AG04450 (cell line): ENCODE measurements at places on chromosomes 3 and 15.

DNA sequence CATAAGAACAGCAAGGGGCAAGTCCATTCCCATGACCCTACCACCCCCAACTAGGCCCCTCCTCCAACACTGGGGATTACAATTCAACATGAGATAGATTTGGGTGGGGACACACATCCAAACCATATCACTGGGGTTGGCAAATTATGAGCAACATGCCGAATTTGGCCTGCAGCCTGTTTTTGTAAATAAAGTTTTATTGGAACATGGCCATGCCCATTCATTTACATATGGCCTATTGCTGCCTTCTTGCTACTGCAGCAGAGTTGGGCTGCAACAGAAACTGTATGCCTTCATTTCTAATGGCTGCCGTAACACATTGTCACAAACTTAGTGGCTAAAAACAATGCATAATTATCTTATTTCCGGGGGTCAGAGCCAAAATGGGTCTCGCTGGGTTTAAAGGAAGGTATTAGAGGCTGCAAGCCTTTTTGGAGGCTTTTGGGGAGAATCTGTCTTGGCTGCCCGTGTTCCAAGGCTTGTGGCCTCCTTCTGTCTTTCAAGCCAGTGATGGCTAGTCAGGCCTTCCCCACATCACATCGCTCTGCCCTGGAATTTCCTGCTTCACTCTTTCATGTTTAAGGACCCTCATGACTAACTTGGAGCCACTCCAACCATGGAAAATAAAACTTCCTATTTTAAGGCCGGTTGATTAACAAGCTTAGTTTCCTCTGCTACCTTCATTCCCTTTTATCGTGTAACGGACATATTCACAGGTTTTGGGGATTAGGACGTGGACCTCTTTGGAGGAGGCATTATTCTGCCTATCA lies 428.5 kb upstream of the PROK2 start:
- DNase-seq: no peak

DNA sequence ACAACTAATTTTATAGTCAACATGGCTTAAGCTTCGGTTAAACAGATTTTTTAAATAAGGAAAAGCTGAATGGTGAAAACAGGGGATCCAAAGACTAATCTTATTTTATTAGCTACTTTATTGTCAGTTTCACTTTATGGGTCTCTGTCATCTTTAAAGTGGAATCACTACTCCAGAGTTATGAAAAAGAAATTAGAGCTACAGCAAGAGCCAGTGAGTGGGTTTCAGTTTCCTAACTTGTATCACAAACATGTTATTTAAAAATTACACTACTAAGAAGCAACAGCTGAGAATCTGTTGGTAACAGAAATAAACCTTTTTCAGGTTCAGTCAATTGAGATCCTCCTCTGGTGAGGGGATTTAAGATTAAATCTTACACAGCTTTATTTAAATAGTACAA lies 10.0 kb downstream of the PHC3 start:
- DNase-seq: no peak

DNA sequence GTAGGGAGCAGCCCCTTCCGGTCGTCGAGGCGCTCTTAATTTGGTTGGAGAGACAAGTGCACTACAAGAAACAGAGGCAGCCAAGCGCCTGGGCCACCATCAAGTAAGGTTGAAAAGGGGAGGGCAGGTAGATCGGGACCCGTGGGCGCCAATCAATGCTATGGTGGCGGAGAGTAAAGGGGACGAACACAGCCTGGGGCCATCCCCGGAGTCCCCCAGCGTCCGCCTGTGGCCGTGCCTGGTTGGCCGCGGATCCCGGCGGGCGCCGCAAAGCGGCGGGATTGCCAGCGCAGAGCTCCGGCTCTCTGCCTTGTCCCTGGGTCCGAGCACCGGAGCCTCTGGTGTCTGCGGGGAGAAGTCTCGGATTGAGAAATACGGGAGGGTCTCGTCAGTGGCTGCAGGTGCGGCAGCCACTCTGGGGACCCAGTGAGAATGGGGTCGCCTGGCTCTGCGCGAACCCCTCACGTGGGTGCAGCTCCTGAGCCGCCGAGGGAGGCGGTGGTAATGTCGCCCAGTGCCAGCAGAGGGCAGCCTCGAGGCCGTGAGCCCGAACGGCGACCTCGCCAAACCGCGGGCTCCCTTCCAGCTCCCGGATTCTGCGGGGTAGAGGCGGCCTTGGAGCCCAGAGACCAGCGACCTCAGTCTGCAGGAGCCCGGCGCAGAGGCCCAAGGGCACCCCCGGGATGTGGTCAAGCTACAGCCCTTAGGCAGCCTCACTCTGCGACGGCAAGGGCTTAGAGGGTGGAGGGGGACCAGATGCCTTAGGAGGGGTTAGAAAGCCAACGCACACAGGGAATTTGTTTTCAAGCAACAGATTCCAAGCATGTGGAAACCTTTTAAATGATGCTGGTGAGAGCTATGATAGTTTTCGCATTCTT lies 10.8 kb downstream of the FOXL2 start:
- no peak for DNase-seq

DNA sequence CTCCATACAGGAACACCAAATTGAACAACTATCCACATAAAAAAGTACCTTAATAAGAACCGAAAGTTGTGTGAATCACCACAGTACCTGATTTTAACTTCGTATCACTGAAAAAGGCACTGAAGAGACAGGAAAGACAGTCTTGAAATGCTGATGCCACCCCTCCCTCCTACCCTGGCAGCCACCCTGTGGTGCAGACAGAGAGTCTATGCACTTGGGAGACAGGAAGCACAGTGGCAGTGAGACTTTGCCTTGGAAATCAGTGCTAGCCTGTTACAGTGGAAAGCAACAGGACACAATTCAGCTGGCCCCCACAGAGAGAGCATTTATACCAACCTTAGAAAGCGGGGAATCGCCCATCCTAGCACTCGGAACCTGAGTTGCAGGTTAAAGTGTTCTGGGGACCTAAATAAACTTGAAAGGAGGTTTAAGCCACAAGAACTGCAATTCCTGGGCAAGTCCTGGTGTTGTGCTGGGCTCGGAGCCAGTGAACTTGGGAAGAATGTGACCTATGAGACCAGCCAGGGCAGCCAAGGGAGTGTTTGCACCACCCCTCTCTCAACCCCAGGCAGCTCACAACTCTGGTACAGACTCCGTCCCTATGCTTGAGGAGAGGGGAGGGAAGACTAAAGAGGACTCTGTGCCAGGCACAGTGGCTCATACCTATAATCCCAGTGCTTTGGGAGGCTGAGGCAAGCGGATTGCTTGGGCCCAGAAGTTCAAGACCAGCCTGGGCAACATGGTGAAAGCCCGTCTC lies 240.1 kb downstream of the ISL2 start:
- DNase-seq: peak; percentile 29

DNA sequence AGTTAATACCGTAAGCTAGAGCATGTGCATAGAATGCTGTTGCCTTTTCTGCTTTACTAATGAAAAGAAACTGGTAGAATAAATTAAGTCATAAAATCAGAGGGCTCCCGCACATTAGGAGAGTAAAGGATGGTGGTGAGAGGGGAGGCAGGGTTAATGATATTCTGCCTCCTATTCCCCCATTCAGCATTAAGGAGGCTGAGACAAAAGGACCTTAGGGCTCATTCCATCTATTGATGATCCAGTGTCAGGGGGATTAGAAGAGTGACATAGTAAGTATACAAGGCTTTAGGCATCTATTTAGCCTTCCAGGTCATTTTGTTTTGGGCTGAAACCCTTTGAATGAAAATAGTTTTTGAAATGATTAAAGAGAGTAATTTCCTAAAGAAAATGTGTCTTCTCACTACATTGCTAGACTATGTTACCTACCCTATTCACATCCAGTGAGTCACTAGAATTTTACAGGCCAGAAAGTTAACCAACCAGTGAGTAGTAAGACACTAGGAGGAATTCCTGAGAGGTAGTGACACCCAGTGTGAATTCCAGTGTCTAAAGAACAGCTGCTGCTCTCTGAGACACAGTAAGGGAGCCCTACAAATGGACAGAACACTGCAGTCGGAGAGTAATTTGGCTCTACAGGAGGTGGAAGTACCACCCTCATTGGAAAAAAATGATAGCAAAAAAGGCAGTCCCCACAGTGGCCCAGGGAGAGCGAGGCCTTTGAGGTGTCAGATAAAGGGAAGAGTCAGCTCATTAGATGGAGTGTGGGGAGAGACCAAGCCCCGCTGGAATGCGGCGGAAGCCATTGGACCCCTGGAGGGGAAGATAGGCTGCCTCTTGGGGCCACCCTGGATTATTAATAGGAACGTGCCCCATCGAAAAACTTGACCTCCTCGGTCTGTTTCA lies 67.6 kb downstream of the TUSC7 start:
- DNase-seq: no peak

- DNase-seq: no peak
Measured at GRCh38 chr15:31803388-31803884, 226.9 kb upstream of the CHRNA7 start.

GRCh38 chr3:150409512-150410310 lies 1.6 kb downstream of the TSC22D2 start:
- DNase-seq: no peak

- no peak for DNase-seq
Measured at GRCh38 chr15:64703632-64703959, 71.8 kb downstream of the RBPMS2 start.

DNA sequence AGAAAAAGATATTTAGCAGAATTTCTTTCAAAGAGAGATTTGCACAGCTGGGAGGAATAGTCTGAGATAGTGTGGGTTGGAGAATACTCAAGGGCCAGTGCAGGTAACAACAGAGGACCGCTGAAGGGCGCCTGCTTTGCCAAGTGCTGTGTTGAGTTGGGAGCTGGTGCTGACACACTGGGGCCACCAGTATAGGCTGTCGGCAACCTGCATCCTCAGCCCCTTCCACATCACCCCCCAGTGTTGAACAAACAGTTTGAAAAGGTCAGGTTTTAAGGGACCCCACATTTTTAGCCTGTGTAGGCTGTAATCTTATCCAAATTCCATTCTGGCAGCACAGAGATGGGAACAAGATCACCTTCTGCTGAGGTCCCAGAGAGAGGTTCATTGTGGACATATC lies 96.6 kb downstream of the ABHD5 start:
- DNase-seq: no peak

GRCh38 chr3:171347301-171348039 lies 112.7 kb downstream of the TNIK start:
- DNase-seq: no peak

DNA sequence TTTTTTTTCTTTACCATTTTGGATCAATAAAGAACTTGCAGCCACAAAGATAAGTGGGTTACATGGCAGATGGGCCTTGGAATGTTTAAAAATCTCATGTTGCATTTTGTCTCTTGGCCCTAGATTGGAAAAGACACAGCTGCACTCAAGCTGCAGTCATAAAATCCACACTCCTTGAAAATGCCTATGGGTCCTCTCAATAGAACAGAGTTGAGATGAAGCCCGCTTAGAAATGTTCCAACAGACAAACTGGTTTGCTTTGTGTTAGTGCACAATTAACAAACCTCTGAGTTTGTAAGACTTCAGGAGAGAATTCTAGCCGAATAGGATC lies 401.2 kb upstream of the CDIN1 start:
- DNase-seq: no peak
